HL-60 (cell line): ENCODE measurements at places on chromosomes 2 and 18.

DNA sequence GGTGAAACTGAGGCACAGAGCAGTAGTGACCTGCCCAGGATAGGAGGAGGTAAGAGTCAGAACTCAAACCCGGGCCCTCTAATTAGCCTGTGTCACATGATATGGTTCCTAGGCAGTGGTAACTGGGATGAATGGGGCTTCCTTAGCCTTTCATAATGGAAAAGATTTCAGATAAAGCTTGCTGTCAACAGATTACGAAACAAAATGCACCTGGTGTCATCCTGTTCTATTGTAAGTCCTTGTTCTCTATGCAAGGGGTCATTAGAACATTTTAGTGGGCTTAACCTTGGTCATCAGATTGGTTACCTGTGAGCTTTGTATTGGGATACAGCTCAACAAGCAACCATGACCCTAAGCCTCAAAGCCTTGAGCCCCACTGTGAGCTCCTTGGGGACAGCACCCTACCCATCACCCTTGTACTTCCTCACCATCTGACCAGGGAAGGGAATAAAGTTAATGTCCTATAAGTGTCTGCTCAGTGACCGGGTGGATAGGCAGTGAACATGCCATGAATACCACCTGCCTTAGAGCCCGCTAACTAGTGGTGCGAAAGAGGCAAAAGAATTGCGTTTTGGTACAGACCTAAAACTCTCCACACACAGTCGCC, 70.3 kb upstream of the RMDN2 start:
- no peak for DNase-seq

- DNase-seq: no peak
Observed at GRCh38 chr2:216354306-216354705, 18.0 kb downstream of the MARCHF4 start.

DNA sequence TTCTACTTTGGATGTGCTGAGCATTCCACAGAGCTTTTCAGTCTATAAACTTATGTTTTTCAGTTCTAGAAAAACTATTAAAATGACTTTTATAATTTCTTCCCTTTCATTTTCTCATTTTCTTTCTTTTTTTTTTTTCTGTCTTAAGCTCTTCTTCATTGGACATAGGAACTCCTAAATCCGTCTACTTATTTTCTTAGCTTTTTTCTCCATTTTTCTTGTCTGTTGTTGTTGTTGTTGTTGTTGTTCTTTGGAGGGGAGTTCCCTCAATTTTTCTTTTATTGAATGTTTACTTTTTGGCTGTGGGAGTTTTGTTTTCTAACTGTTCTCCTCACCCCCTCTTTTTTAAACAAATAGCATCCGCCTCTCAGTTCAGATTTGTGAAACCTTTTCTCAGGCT, 7.9 kb downstream of the SOCS6 start:
- no peak for DNase-seq

DNA sequence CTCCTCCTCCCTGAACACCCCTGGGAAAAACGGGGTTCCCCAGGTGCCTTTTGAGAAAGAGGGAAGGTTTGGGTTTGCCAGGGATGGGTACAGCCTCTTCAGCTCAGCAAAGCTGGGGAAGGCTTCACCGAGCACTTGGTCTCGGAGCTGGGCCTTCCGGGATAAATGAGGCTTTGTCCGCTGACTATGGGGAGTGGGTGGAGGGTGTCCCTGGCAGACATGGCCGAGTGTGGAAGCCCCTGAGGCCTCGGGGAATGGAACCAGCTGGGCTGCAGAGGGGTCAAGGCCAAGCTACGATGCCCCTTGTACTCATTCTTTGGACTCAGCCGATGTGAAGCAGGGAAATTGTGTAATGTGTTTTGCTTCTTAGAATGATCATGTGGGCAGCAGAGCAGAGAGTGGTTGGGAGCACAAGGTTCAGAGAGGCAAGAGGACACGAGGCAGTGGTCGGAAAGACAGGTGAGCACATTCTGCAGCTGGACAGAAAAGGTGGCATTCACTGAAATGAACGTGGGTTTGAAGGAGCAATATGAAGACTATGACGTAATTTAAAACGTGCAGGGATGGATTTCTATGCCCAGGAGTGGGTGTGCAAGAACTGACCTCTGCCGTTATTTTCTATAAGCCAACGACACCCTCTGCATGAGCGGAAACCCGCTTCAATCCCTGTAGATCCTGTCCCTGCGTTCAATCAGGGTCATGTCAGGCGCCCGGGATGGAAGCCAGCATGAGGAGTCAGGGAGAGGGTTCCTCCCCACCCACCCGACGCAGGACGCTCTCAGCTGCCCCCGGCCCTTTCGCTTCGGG, 142.6 kb downstream of the PXDN start:
- DNase-seq: no peak

DNA sequence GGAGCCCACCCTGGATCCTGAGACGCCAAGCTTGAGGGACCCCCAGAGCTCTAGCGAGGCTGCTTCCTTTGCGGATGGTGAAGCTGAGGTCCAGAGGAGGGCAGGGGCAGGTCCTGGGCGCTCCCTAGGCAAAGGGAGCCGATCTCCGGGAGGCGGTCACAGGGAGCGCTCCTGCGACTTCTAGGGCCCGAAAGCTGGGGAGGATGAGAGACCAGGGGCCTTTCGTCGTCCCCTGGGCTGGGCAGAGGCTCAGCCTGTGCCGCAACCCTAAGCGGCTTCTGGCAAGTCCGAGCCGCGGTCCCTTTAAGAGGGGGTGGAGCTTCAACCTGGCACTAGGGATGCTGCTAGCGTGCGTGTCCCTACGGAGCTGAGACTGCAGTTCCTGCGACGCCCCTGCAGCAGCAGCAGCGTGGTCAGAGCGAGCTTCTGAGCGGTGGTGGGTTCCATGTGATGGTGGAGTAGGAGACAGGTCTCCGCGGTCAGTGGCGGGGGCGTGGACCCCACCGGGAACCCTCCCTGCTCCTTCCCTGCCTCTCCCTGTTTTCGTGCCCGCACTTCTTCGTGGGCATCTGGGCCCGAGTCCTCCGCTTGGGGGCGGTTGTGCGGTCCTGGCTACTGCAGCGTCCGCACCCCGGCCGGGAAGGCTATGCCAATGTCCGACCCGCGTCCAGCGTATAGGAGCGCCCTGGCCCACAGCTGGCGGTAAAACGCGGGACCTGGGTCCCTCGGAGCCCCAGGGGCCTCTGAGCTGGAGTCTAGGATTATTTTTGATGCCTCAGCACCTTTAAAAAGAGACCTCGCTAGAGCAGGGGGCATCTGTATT, 154.6 kb downstream of the CCDC74A start:
- DNase-seq: peak; percentile 82

GRCh38 chr2:227880460-227880859, 9.0 kb downstream of the DAW1 start:
- peak; percentile 15 for DNase-seq

- DNase-seq: no peak
Observed at GRCh38 chr2:118237451-118237850, 149.2 kb downstream of the INSIG2 start.

DNA sequence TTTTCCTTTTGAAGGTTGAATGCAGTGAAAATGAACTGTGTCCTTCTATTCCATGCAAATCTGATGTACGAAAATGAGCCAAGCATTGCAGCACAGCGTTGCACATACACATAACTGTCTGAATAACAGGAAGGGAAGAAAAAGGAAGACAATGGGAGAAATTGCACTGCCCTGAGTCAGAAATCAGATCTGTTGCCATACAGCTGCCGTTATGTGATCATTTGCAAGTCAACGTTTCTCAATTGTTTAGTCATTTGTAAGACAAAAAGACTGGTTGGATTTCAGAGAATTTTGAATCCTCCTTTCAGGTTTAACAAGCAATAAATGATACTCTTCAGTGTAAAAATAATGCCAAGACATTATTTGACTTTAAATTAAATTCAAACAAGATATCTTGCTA, 284.1 kb downstream of the DSEL start:
- DNase-seq: no peak

DNA sequence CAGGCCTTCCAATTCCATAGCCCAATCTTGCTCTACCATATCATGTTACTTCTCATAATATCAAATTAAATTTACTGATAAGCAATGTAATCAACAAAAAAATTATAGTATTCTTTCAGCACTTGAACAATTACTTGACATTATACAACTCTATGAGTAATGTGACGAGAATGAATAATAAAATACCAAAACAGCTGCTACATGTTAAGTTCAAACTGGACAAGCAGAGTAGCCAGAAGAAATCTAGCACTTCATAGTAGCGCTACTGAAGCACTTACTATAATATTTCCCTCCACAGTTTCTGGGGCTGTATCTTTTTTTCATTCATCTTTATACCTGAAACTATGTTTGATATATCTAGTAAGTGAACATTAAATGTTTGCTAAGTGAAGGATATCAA, 14.9 kb downstream of the PPP3R1 start:
- DNase-seq: no peak

GRCh38 chr18:58044370-58045241, 580 bp downstream of the NEDD4L start:
- peak; percentile 35 for DNase-seq

- no peak for DNase-seq
Observed at GRCh38 chr2:238231251-238231793, 8.5 kb downstream of the HES6 start.

DNA sequence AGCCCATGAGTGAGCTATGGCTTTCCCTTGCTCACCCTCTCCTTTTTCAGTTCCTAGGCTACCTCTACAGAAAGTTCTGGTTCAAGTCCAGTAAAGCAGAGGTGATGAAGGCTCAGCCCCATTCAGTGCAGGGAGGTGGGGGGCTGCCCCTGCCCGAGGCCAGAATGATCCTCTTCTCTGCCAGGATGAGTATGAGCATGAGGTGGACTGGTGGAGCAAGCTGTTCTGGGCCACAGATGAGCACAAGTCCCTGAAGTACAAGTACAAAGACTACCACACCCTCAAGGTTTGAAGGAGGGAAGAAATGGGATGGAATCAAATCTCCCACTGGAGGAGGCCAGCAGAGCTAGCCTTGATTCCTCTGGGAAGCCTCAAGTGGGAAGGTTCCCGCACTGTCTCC, 42.4 kb downstream of the LMAN2L start:
- DNase-seq: no peak

DNA sequence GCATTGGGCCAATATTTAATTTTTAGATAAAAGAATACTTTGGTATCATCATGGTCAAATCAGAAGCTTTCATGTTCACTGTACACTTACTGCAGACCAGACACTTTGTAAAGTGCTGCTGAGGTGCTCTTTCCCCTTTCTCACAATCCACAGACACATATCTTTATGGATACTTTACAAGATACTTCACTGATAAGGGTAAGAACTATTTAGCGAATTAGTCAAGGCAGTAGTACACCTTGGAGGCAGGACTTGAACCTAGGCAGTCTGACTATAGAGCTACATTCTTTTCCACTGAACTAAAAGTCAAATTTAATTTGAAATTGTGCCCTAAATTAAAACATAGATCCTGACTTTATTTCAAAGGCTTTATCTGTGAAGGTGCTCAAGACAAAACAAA, 60.2 kb downstream of the COBLL1 start:
- DNase-seq: no peak
